Activated CD4-positive, alpha-beta T cell treated with anti-CD3 and anti-CD28 coated beads for 24 hours (primary cell): ENCODE measurements at places on chromosomes 11 and 22.

DNA sequence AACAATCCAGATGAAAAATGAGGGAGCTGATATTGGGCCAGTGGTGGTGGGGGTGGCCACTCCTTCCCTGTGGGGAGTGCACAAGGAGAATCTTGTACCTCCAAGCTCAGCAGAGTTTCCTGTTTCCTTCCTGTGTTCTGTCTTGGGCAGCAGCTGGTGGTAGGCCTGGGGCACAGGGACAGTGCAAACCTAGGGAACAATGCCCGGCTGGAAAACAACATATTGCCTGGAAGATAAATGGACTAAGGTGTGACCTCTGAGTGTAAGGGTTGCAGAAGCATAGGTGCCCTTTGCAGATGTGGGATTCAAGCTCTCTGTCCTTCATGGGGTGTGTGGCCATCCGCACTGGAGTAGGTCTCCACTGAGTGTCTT is 5.8 kb upstream of the JAM3 start:
- DNase-seq: no peak

- DNase-seq: no peak
These were observed 1.3 kb downstream of the BMAL1 start for GRCh38 chr11:13278609-13279486.

DNA sequence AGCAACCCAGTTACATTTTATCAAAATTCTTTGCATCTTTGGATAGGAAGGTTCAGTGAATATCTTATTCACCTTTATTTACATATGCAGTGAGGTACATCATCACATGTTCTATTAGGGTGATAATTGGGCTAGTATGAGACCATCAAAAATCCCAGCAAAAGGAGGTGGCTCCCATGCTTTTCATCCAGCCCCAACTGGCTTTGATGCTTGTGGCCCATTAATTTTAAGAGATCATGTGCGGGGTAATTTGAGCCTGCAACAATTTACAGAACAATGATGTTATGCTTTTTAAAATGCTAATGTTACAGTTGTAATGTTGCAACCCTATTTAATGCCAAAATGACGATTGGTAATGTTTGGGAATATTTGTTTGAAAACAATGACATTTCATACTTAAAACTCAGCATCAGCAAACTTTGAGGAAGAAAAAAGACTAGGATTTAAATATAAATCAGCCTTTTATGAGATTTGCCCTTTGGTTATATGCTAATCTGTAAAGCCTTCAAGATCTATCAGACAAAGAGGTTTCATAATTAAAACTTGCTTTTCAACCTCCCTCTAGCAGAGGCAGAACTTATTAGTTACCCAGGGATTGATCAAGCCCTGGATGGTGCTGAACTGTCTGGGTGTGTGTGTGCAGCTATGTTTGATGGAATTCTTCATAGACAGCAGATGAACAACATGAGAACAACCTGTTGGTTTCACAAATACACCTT is 183.5 kb upstream of the SORL1-AS1 start:
- DNase-seq: no peak

DNA sequence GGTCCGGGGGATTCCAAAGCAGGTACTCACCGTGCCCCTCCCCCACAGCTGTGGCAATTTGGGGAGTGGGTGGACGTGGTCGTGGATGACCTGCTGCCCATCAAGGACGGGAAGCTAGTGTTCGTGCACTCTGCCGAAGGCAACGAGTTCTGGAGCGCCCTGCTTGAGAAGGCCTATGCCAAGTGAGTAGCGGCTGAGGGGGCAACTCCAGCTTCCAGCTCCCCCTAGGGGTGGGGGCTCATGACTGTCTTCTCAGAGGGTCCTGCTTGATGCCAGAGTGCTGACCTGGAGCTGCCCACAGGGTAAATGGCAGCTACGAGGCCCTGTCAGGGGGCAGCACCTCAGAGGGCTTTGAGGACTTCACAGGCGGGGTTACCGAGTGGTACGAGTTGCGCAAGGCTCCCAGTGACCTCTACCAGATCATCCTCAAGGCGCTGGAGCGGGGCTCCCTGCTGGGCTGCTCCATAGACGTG is 4.2 kb downstream of the CAPN1 start:
- DNase-seq: no peak

DNA sequence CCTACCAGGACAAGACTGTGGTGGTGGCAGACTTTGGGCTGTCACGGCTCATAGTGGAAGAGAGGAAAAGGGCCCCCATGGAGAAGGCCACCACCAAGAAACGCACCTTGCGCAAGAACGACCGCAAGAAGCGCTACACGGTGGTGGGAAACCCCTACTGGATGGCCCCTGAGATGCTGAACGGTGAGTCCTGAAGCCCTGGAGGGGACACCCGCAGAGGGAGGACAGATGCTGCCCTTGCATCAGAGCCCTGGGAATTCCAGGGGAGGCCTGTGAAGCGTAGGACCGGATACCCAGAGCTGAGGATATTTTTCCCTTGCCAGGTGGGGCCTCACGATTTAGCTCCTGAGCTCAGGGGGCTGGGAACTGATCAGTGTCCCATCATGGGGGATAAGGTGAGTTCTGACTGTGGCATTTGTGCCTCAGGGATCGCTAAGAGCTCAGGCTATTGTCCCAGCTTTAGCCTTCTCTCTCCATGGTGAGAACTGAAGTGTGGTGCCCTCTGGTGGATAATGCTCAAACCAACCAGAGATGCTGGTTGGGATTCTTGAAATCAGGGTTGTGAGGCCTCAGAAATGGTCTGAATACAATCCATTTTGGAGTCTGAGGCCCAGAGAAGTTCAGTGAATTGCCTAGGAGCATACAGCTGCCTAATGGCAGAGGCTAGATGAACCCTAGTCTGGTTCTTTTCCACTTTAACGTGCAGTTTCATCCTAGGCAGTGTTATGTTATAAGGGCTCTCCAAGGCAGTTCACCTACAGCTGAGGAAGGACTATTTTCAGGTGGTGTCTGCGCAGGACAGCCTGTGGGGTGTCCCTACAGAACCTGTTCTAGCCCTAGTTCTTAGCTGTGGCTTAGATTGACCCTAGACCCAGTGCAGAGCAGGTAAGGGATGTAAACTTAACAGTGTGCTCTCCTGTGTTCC is 19.5 kb downstream of the PIK3IP1 start:
- DNase-seq: no peak

- DNase-seq: no peak
These were observed 40.1 kb downstream of the MUC5B start for GRCh38 chr11:1263010-1263409.
